ENCODE measurements at places on chromosomes 1 and 21. TPM values are rescaled to one million over a fixed set of nuclear protein-coding genes. Genes with fewer than 3 reads are reported as not detected.

The BRDT gene
- total RNA-seq, result not detected

The LIX1L gene
- 15.1 TPM for total RNA-seq

The ACTL8 gene
- 0.06 TPM for total RNA-seq

The CRP gene
- not detected for total RNA-seq

The FAAH gene
- 0.64 TPM for total RNA-seq

The CFAP141 gene
- total RNA-seq, result not detected

The POU3F1 gene
- not detected for total RNA-seq

The FAM167B gene
- 0.56 TPM for total RNA-seq

DNA sequence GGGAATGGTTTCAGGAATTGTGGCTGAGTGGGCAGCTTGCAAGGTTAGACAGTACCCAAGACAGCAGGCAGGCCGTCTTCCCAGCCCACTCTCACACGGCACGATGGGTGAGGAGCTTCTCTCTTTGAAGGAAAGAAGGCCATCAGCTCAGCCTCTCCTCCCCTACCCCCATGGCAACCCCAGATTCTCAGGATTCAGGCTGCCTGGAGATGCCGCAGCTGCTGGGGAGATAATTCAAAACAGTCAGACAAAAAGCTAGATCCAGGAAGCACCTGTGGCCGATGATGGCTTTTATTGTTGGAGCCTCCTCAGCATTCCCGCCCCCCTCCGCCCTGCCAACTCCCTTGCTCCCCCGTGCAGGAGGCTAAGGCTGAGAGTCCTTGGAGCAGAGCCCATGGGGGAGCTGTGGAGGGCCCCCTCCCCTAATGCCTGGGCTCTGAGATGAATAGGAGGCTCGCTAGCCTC lies 220.5 kb downstream of the TRABD2B start:
- no peak for DNase-seq

- DNase-seq, result no peak
Measured at GRCh38 chr1:41362357-41362721, 1.1 kb downstream of the FOXO6 start.

DNA sequence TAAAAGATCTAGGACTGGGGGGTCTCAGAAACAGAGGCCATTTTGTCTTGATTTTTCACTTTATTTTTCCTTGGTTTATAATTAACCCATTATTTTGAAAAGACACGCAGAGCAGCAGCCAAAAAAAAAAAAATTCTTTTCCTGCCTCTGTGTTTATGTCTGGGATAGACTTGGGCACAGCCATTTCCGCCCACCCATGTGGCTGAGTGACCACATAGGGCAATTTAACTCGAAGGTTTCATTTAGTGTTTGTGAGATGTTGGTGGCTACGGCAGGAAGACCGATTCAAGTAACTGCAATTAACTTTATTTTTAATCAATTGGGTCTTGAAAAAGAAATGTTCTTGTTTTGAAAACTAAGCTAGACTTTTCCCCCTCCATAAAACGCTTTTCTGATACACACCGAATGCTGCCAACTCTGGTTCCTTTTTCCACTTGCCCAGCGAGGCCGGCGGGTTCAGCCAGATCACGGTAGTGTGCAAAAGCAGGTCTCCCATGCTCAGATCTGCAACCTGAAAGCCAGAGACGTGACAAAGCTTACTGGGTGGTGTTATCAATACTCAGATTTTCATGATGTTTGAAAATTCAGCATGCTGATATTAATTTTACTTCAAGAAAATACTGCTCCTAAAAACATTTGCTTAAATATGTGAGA lies 97.4 kb upstream of the KRTAP19-8 start:
- DNase-seq, result peak; percentile 66

DNA sequence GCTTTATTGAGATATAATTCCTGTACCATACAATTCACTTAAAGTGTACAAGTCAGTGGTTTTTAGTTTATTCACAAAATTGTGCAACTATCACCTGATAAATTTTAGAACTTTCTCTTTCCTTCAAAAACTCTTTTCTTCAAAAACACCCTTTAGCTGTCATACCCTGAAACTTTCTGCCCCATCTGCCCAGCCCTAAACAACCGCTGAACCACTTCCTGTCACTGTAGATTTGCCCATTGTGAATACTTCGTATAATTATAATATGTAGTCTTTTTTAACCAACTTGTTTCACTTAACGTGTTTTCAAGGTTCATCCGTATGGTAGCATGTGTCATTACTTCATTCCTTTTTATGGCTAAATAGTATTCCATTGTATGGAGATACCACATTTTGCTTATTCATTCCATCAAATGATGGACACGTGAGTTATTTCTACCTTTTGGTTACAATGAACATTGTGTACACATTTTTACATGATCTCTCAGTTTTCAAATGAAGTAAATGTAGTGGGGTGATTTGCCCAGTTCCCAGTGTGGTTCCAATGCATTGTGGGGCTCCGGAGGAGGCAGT lies 37.9 kb downstream of the WNT4 start:
- DNase-seq, result no peak

GRCh38 chr1:114320586-114320985 lies 166.9 kb upstream of the SYT6 start:
- peak; percentile 5 for DNase-seq

GRCh38 chr1:197690074-197690473 lies 85.2 kb downstream of the DENND1B start:
- no peak for DNase-seq

- no peak for DNase-seq
Measured at GRCh38 chr1:85413169-85413568, 51.8 kb downstream of the DDAH1 start.

DNA sequence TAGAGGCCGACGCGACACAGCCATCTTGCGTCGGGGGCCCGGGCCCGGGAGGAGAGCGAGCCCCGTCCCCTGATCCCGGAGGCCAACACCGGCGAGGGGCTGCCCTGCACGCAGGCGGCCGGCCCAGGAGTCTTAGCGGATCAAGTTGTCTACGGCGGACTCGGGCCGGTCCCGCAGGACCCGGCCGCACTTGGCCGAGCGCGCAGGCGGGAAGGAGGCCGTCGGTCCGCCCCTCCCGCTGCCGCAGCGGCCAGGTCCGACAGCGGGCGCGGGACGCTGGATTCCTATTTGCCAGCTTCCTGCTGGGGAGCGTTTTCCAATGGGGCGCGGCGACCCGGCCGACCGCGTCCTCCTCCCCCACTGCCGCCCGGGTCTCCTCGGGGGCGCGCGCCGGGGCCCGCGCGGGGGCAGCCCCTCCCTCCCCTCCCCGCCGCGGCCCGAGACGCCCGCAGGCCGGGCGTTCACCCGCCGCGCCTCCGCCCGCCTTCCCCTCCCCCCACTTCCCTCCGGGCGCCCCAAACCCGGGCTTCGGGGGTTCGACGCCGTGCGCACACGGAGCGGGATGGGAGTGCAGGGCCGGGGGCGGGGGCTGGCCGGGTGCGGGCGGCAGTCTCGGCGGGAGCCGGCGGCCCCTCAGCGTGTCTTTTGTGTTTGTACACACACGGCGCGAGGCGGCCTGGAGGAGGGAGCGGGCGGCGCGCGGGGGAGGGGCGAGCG lies 517 bp upstream of the H3-3A start:
- DNase-seq, result peak; percentile 69

GRCh38 chr1:203278082-203278884 lies 27.0 kb upstream of the BTG2 start:
- no peak for DNase-seq

DNA sequence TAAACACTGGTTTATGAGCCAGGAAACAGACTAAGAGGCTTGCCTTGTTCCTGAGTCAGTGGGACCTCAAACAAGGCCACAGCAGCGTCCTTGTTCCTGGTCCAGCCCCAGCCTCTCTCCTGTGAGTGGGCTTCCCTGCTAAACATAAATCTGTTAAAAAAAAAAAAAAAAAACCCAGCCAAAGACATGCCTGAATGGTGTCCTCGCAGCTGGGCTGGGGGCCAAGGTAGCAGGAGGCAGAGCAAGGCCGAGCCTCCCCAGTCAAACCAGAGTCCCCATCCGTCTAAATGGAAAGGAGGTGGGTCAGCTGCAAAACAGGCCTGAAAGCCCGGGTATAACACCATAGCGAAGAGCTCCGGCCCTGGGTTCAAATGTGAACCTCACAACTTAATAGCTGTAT lies 18.1 kb upstream of the IFFO2 start:
- DNase-seq, result no peak

- DNase-seq, result no peak
Measured at GRCh38 chr1:63983391-63984256, 209.8 kb downstream of the ROR1 start.

DNA sequence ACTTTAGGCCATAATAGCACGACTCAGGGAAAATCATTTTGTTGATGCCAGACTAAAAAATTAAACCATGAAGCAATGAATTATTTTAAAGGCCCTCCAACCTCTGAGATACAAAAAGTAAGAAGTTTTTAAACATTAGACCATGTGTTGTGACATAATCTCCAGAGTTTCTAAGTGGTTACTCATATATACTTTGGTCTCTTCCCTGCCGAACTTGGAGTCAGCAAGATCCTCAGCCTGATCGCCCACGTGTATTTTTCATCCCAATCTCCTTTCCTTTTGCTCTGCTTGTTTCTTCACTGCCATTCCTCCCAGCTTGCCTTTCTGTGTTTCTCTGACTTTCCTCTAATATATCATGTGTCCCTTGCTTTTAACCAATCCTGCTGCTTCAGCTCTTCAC lies 3.8 kb downstream of the ARV1 start:
- no peak for DNase-seq

DNA sequence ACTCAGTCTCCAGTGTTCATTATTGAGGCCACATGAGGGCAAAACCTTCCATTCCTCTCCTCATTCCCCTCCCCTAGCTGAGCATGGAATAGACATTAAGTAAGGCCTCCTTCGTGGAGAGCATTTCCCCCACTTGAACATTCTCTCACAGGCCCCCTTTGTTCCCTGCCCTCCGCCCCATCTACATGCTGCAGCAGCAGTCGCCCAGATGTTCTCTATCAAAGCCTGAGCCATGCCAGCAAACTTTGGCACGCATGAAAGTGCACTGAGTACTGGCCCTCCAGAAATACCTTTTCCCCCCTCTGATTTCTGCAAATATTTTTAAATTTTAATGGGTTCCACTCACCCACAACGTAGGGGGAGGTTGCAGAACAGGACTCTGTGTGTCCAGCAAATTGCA lies 20.9 kb upstream of the GORAB start:
- DNase-seq, result no peak

GRCh38 chr1:46592823-46593222 lies 11.2 kb downstream of the MKNK1 start:
- no peak for DNase-seq

DNA sequence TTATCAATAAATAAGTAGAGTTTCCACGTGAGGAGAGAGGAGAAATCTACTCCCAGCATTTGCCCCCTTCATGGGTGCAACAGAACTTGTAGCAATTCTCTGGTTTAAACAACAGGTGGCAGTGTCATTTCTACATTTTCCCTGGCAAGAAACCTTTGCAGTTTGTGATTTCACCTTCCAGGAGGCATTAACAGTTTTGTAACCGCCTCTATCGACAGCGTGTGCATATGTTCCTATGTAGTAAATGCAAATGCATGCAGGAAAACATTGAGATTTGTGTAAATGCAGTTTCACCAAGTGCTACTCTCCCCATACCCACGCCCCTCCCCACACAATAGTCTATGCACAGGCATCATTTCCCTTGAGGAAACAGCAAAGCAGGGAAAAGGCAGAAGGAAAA lies 494.7 kb downstream of the SMYD3 start:
- DNase-seq, result peak; percentile 27

DNA sequence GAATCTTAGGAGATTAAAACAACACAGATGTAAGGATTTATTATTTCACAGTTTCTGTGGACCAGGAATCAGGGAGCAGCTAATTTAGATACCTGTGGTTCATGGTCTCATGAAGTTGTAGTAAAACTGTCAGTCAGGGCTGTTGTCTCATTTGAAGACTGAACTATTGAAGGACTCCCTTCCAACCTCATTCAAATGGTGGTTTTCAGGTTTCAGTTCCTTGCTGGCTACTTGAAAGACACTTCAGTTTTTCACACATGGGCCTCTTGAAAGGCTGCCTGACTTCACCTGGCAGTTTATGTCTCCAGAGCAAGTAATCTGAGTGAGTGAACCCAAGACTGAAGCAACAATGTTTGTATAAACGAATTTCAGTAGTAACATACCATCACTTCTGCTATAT lies 915.9 kb downstream of the PLA2G4A start:
- DNase-seq, result no peak

GRCh38 chr1:23417570-23417969 lies 7.0 kb downstream of the TCEA3 start:
- DNase-seq, result no peak

- no peak for DNase-seq
Measured at GRCh38 chr1:198655459-198656121, 16.8 kb downstream of the PTPRC start.

- no peak for DNase-seq
Measured at GRCh38 chr1:26037904-26038303, 8.0 kb downstream of the SLC30A2 start.

DNA sequence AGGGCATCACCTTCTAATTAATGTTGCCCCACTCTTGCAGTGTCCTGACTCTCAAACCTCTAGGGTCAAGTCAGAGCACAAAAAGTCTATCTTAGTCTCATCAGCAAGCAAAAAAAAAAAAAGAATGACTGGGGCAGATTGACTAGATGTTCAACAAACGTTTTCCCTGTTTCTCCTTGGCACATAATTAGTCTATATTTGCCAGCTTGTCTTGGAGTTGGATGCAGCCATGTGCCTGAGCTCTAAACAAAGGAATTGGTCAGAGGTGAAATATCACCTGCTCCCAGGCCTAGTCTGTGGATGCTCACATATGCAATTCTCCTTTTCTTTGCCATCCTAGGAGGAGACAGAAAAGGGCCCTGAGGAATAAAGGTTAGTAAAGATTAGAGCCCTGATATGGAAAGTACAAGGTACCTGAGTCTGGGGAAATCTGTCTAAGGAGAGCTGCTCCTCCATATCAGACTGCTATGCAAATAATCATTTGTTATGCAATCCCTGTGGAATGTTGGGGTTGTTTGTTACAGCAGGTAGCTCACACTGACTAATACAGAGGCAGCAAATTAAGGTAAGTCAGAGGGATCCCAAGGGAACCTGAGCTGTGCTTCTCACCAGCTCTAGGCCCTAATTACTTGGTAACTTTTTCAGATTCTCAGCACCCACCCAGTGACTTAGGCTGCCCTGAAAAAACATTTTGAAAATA lies 130.8 kb downstream of the BRINP2 start:
- DNase-seq, result no peak

DNA sequence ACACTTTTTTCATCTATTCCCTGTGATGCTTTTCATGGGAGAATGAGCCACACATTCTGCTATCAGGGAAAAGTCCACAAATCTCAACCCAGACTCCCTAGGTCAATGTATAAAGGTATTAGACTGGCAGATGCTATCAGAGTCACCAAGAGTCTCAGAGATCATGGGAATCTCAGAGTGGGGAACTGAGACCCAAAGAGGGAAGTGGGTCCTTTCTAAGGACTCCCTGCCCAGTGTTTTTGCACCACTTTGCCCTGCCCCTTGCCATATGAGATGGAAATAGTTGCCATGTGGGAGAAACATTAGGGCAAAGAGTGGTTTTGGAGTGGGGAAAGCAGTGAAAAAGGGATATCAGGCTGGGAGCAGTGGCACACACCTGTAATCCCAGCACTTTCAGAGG lies 19.1 kb upstream of the AZIN2 start:
- DNase-seq, result no peak

DNA sequence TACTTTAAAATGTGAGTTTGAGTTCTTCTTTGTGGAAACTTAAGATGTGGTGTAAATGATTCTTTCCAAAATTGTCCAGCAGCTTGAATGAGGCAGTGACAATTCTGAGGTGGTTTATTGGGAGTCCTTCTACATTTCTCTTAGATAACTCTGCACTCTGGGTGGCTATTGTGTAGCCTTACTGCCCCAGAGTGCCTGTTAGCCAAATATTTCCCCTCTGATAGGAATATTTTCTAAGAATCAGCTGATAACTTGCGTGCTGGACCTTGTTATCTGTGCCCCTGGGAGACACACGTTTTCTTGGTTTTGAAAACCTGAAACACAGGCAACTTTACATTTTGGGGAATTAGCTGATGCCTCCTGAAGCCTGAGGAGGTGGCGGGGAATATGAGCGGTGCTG lies 91.6 kb downstream of the CD247 start:
- DNase-seq, result no peak

Measured in H4 (cell line).